ENCODE measurements at places on chromosomes 16 and 17. TPM values are rescaled to one million over a fixed set of nuclear protein-coding genes. Genes with fewer than 3 reads are reported as not detected.

GRCh38 chr17:47990962-47991731, 20.2 kb downstream of the CDK5RAP3 start:
- peak; percentile 79 for DNase-seq

GRCh38 chr17:79633154-79633553, 22.3 kb upstream of the RBFOX3 start:
- DNase-seq = no peak

GRCh38 chr17:58363457-58364185, 11.6 kb upstream of the SUPT4H1 start:
- no peak for DNase-seq

DNA sequence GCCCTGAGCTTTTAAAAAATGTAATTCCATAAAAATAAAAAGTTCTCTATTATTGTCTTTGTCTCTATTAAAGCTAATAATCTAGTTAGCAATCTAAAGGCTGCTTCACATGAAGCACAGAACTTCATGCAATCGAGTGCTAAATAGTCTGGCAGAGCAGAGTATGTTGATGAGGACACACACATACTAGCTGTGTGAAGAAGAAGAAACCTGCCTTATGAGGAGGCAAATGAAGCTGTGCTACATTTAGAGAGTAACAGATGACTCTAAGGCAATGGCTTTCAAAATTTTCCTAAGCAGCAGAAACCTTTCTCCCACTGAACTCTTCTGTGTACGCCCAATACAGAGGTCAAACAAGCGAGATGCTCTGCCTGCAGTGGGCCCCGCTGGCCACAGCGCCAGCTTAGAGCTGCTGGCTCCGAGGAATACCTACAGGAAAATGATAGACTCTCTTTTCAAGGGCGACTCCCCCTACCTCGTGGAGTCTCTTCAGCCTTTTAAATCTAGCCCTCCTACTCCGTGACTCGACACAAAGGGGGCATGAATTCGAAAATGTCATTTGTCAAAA, 39.2 kb downstream of the GNA13 start:
- DNase-seq = no peak

- no peak for DNase-seq
Observed at GRCh38 chr16:5046914-5047313, 13.2 kb upstream of the NAGPA start.

DNA sequence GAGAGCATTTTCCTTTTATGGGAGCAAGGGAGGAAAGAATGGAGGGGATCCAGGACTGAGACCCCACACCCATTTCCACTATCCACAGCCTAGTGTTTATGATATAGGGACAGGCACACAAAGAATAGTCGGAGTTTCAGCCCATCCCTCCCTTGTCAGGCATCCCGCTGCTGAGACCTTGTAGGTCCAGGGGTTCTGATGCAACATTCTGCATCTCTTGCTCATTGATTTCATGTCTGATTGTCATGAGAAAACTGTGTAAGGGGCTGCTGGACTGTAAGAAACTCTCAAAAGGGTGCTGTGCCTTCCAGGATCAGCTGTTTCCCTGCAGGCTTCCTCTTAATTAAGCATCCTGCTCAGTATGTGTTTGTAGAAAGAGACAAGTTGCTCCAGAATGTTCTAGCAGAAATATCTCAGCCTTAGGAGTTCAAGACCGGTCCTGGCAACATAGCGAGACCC, 5.3 kb upstream of the POLR3E start:
- DNase-seq = no peak

GRCh38 chr17:28018439-28019070, 23.9 kb upstream of the NLK start:
- peak; percentile 8 for DNase-seq

DNA sequence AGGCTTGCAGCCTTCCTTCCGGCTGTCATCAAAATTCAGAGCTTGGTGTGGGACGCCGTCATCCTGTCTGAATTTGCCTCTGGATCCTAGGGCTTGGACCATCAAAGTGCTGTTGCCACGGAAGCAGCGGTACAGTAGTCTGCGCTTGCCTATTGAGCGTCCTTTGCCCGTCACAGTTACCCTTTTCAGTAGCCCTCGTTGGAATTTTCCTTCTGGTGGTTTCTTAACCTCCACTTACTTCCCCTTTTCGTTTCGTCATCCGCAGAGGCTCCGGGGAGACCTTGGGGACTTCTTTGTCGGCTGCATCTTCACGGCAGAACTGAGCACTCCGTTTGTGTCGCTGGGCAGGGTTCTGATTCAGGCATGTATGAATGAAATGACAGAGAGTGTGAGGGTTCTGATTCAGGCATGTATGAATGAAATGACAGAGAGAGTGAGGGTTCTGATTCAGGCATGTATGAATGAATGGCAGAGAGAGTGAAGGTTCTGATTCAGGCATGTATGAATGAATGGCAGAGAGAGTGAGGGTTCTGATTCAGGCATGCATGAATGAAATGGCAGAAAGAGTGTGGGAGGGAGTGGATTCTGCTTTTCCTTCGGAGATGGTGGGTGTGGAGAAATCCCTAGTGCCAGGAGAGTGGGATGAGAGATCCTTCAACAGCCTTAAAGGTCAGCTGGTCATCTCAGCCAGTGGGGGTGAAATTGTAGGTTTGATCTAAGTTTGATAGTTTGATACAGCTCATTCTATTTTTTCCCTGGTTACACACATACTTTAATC, 8.0 kb downstream of the TLCD3A start:
- no peak for DNase-seq

- no peak for DNase-seq
Observed at GRCh38 chr16:25124503-25124902, 13.0 kb downstream of the LCMT1 start.

DNA sequence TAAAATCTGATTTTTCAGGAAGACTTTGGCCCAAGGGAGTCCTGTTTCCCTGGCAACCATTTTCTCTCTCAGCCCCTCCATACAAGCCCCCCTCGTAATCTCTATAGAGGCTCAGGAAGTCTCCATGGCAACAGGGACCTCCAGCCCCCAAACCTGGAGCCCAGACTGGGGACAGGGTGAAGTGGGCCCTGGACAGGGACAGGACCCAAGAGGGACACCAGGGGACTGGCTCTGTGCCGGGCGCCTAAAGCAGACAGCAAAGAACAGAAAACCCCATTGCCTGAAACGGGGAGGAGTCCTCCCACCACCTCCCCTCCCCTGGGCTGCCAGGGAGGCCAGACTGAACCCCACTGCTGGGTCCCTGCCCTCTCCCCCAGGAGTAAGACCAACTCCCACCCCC, 40.6 kb downstream of the CPNE2 start:
- DNase-seq = no peak

GRCh38 chr16:73094371-73094770, 46.4 kb upstream of the ZFHX3 start:
- DNase-seq = no peak

Gene TBX21
- total RNA-seq = not detected

Gene C17orf50
- not detected for total RNA-seq

Gene CRAMP1
- total RNA-seq = 4.7 TPM

Gene FADS6
- not detected for total RNA-seq

Measured in RPMI7951 (cell line).